ENCODE measurements at places on chromosomes 4 and X.
A peak's percentile ranks its signal among the peaks of the same experiment; 100 is the strongest.

DNA sequence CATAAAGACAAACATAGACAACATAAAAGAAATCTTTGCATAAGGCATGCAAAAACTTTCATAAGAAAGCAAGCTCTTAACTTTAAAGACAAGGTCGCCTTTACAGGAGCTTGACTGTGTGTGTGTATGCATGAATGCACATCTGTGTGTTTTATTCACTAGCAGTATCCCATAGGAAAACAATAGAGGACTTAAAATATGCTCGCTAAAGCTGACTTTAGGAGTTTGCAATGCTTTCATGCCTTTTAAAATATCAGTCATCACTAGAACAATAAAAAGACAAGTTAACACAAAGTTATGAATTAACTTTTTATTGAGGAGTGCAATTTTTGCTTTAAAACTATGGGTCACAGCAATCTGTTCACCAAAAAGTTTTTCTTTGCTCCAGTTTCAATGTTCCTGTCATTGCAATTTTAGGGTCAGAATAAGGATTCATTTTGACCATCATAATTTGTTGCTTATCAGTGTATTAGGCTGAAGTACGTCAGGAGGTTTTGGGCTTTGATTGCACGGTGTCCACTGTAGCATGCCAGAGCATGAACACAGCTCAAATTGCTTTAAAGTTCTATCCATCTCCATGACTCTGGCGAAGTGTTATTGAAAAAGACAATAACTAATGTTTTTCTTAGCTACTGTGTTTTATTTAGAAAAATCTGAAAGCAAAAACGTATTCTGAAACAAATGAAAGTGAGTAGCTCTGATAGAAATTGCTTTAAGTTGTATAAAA is 36.9 kb downstream of the ANXA10 start:
- no peak for DNase-seq

- no peak for DNase-seq
Observed at GRCh38 chrX:109886122-109886761, 116.7 kb upstream of the TMEM164 start.

GRCh38 chr4:162163892-162164759 is at the start of gene FSTL5:
TSS of gene FSTL5 (minus strand) at chr4:162164000. CDS start at chr4:162111396, 52,604 bp downstream.
- DNase-seq: no peak

- DNase-seq: no peak
Observed at GRCh38 chr4:69497886-69498395, 2.2 kb upstream of the UGT2B4 start.

DNA sequence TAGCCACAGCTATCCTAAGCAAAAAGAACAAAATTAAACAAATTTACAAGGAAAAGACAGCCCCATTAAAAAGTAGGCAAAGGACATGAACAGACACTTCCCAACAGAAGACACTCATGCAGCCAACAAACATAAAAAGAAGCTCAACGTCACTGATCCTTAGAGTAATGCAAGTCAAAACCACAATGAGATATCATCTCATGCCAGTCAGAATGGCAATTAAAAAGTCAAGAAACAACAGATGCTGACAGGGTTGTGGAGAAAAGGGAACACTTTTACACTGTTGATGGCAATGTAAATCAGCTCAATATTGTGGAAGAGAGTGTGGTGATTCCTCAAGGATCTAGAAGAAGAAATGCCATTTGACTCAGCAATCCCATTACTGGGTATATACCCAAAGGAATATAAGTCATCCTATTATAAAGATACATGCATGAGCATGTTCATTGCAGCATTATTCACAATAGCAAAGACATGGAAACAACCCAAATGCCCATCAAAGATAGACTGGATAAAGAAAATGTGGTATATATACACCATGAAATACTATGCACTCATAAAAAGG is 163.0 kb upstream of the TET2 start:
- DNase-seq: no peak

DNA sequence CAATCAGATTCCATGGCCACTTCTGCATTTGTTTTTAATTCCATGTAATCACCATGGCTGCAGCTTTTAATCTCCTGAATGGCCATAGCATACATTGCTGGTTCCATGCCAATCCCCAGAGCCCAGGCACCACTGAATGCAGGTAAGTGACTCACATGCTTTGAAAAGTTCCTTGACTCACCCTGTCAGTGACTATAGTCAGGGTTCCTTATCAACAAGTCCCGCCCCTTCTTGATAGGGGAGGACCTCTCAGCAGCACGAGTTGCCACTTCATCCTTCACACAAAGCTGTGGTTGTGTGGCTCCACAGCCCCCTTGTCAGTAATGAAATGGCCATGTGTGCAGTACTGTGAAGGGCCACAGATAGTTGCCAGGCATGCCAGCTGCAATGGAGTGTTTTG is 516.6 kb downstream of the PPARGC1A start:
- no peak for DNase-seq

- DNase-seq: no peak
Observed at GRCh38 chrX:115229337-115230003, 4.4 kb downstream of the LRCH2 start.

DNA sequence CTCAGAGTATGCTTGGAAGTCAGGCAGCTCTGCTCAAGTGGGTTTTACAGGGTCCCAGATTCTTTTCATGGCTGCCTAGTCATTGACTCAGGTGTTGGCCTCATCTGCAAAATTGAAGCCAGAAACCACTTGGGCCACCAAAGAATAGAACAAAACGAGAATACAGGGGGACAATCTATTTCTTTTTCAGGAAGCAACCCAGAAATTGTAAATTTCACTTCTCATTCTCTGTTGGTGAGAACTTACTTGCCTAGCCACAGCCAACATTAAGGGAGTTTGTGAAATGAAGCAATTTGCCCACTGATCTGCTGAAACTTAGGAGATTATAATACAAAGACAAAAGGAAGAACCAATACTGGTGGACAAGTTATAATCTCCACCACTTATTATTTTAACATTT is 8.6 kb upstream of the TKTL2 start:
- no peak for DNase-seq

DNA sequence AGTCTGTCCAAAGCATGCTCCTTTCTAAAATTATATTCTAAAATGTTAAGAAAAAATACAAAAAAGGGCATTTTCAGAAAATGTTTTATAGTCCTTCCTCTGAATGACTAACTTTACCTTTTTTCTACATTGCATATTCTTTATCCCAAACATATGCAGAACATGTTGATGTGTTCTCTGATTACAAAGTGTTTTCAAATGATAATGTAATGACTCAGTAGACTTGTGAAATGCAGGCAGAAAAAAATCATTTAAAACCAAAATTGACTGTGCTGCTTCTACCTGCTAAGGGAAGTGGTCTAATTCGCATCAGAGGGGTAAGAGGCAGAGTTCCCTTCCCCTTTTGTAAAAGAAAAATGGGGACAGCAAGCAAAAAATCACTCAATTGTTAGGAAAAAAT is 22.7 kb upstream of the YTHDC1 start:
- DNase-seq: no peak

DNA sequence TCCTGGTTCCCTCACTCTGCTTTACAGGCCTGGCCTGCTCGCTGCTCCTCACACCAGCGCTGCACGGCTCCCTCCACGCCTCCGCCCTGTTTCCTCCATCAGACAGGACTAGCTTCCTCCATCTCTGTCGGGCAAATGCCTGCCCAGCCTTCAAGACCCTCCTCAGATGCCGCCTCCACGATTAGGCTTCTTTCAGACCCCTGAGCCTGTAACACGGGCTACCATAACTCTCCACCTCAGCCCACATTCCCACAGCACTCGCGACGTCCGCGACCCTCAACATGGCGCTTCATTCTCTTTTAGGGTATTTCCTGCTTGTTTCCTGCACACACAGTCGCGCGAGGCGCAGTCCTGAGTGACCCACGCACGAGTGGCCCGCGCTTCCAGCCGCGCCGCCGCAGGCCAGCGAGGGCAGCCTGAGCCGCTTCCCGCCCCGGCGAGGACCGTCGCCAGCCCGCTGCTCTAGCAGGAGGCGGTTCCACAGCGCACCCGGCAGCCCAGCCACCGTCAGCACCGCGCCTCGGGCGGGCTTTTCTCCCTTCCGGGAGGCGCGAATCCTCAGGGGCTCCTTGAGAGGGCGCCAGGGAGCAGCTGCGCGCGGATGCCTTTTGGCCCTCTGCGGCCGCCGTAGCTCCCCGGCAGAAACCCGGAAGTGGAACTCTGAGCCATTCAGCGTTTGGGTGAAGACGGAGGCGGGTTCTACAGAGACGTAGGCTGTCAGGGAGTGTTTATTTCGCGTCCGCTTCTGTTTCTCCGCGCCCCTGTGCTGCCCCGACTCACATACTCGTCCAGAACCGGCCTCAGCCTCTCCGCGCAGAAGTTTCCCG is at the start of gene FRG1:
TSS of gene FRG1 (plus strand) at position 695 of the 827 bp plus-strand sequence. CDS start 138 bp downstream, outside the sequence.
- DNase-seq: peak; percentile 94
